ENCODE measurements at places on chromosomes 4 and X.

GRCh38 chrX:41409006-41409405, 38.1 kb upstream of the NYX start:
- DNase-seq = no peak

DNA sequence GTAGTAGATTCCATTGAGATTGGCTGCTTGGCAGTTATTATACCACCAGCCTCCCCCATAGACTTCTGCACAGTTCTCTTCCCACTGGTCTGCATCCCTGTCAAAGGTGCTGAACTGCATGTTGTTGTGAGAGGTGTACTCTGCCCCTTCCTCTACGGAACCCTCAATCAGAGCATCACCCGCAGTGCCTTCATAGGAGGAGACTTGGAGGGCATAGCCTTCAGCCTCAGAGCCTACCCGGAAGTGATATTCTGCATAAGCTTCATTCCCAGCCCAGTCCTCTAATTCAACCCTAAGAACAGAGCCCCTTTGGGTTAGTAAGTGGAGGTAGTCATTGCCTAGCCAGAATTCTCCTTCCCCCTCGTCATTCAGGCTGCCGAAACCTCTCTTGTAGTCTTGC, 6.3 kb downstream of the FGA start:
- DNase-seq = no peak

GRCh38 chr4:20554134-20554533, 146.1 kb upstream of the PACRGL start:
- no peak for DNase-seq

DNA sequence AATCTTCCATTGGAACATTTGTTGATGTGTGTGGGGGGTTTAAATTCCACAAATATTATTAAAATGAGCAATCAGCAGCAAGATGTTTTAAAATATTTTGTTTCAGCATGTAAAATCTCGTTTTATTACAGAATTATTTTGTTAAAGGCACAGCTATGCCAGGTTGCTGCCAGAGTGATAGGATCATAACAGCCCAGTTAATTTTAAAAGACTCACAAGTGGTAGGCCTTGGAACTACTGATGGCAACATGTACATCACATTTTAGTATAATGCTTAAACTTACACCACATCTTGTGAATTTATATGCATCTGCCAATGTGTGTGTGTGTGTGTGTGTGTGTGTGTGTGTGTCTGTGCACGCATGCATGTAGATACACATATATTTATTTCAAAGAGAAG, 97.8 kb upstream of the SPRY1 start:
- no peak for DNase-seq

GRCh38 chr4:145840162-145840768, 98.4 kb downstream of the ZNF827 start:
- no peak for DNase-seq

- no peak for DNase-seq
These were observed 81.9 kb downstream of the HMGB2 start for GRCh38 chr4:173252024-173252935.

DNA sequence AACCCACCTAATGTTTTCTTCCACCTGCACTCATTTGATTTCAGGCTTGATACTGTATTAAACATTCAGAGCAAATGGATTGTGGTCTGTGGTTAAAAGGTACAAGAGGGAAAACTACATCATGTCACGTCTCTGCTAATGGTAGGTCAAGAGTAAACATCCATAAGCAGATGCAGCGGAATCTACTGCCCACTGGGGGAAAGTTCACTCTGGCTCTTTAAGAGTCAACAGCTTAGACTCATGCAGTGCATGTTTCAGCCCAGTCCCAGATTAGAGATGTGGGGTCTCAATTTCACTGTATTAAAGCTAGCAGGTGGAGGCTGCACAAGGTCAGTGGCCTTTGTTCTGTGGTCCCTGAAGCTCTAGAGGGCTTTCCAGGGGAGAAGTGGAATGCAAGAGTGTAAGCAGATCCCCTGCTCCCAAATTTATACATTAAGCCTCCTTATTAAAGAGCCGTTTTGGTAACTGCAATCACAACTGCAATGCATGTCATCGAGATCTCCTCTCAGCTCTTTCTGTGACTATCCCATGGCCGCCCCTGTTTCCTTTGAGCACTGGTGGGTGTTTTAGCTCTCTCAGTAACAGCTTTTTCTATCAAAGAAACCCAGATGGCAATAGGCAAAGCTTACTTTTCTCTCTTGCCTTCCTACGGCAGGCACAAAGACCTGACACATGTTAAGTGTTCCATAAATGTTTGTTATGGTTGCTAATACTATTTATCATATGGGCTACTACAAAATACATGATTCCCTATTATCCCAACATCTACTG, 53.4 kb downstream of the LDB2 start:
- DNase-seq = no peak

DNA sequence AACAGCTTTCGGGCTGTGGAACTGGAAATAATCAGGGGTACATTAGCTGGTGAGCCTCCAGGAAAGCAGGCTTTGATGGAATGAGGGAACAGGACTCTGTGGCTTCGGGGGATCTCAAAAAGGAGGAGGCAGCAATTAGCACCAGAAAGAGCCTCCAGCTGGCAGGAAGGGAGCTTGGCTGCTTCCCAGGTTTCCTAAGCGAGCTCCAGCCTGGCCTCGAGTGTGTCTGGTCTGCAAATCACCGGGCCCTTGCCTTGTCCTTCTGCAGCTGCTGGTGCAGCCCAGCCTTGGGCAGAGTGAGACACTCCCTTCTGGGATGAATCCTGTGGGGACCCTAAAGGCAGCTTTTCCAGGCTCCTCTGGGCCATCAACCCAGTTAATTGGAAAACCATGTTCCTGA, 10.7 kb upstream of the PDHA1 start:
- no peak for DNase-seq

GRCh38 chrX:73851014-73852009, 288.3 kb downstream of the CHIC1 start:
- DNase-seq = no peak

DNA sequence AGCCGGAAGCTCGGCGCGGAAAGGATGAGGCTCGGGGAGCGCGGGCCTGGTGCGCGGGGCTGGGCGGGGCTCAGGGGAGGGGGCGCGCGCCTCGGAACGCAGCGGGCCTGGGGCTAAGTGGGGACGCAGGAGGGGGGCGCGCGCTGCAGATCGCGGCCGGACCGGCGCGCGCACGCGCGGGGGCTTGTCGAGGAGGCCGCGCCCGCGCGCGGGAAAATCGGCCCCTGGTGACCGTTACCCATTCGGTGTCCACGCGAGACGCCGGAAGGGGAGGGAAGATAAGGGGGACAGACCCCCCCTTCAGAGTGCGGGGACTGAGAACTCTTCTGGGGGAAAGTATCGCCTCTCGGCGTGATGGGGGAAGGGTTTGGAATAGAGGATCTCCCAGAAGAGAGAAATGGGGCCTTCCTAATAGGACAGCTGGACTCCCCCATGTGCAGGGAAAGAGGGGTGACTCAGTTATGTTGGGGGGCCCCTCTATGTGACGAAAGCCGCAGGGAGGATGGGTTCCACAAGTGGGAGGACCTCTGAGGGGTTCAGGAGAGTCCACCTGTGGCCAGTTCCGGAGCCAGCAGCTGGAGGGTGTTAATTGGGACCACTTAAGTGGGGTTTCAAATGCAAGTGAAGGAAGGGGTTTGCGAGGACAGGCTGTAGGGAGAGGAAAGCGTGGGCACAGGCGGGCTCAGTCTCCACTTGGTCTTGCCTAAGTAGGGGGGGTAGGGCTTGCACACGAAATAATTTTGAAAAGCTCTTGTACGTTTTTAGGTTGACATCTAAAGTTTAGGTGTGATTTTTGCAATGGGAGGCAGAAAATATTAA, 584 bp downstream of the SUV39H1 start:
- DNase-seq = peak; percentile 62

DNA sequence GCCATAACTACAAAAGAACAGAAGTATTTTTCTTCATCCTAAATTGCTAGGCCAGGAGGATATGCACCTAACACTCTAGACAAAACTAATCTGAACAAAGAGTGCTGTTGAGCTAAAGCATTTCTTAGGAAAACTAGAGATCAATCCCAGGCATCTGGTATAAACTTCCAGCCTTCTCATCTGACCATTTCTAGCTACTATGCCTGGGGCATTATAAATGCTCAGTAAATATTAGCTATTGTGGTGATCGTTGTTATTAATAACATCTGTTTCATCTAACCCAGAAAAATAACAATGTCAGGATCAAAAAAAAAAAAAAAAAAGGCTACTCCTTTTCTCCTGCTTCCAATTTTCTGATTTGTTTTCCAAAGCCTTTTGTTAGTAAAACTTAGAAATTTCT, 7.7 kb upstream of the SLC10A6 start:
- DNase-seq = no peak

Measured in stimulated activated CD4-positive, alpha-beta T cell treated with anti-CD3 and anti-CD28 coated beads, Interleukin-2, amount 100 ng/mL, for 24 hours (primary cell).